Left ventricle myocardium superior (tissue), 1 donor: ENCODE measurements at places on chromosomes 2 and 18. TPM values are rescaled to one million over a fixed set of nuclear protein-coding genes. Genes with fewer than 3 reads are reported as not detected.

Gene KYNU
- 1.4 TPM for total RNA-seq

Gene NTSR2
- not detected for total RNA-seq

Gene MYO1B
- total RNA-seq = 16.0 TPM

Gene SKA1
- total RNA-seq = 0.20 TPM

Gene FOXI3
- total RNA-seq = not detected

Gene DLGAP1
- total RNA-seq = not detected

Gene GAREM2
- total RNA-seq = 3.6 TPM

Gene SLC25A12
- 134 TPM for total RNA-seq

Gene LDLRAD4
- total RNA-seq = 26.0 TPM

Gene HOXD3
- total RNA-seq = 0.27 TPM

Gene GAD1
- not detected for total RNA-seq

Gene SERPINB12
- total RNA-seq = not detected

Gene VPS4B
- 20.6 TPM for total RNA-seq

Gene BOLL
- total RNA-seq = not detected

Gene TRIM54
- total RNA-seq = 291 TPM

Gene ST3GAL5
- total RNA-seq = 7.7 TPM

Gene CNGA3
- not detected for total RNA-seq

Gene AFF3
- total RNA-seq = 10.0 TPM

Gene ANKRD23
- total RNA-seq = 5.5 TPM

Gene ASPRV1
- 0.84 TPM for total RNA-seq

Gene TBC1D8
- 47.8 TPM for total RNA-seq

Gene DPYSL5
- total RNA-seq = not detected

Gene KCNG3
- not detected for total RNA-seq

Gene FAP
- 1.3 TPM for total RNA-seq

Gene CD8A
- total RNA-seq = 1.5 TPM

Gene ST6GAL2
- total RNA-seq = 0.12 TPM

Gene CDKL4
- total RNA-seq = 0.59 TPM

Gene HS6ST1
- 35.2 TPM for total RNA-seq

Gene MFSD6
- 24.4 TPM for total RNA-seq

Gene NGEF
- total RNA-seq = not detected

Gene RAB12
- total RNA-seq = 127 TPM

Gene TMEM17
- total RNA-seq = 1.4 TPM

Gene FBXO15
- total RNA-seq = not detected

Gene SH3RF3
- total RNA-seq = 7.4 TPM

Gene CHRND
- total RNA-seq = not detected

Gene RUFY4
- total RNA-seq = not detected

Gene VIT
- total RNA-seq = 13.3 TPM

Gene TMEM37
- total RNA-seq = 2.9 TPM

Gene GRHL1
- total RNA-seq = 1.0 TPM

Gene GAREM1
- 20.8 TPM for total RNA-seq

Gene MAP3K19
- not detected for total RNA-seq

Gene TCF4
- total RNA-seq = 62.8 TPM

Gene DGKD
- 27.1 TPM for total RNA-seq

Gene PSMA8
- 0.20 TPM for total RNA-seq
